ENCODE measurements at places on chromosomes 5 and 9.

DNA sequence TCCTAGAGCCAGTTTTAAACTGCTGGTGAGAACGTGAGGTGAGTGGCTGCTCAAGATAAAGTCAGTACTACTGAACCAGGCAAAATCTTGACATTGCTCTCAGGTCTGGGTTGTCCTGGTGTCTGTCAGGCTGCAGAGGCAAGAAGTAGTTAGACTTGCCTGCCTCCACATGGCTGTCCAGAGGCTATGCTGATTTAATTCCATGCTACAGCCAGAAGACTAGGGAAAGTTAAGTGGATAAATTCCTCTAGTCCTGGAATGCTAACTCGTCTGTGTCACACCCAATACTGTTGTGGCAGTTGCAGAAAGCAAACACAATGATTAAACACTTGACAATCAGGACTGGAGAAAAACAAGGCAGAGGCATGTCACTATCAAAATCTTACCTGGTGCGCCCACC is 118.9 kb downstream of the ACER2 start:
- DNase-seq, result peak; percentile 24

DNA sequence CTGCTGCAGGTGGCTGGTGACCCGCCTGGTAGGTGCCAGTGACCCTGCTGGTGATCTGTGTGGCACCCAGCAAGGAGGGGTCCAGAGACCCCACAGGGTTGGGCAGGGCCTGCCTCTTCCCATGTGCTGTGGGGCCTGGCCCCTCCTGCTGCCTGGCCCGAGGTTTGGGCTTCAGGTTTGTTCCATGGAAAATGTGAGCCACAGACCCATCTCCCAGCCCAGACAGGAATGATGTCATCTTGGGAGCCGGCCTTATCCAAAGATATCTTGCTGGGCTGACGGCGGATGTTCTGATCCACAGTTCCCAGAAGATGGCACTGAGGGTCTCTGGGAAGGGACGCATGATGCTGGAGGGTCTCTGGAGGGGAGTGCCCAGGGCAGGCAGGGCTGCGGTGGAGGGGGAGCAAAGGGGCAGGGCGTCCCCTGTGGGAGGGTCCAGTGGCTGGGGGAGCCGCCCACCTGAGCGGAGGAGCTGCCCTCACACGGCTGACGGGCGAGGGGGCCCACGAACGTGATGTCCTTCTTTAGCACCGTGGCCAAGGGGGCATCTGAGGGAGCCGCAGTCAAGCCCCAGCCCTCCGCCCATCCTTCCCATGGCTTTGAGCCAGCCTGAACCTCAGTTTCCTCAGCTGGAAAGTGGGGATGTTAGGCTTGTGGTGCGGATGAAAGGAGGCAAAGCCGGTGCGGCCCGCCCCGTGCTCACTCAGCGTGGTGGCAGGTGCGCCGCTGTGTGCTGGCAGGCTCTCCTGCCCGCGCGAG is 68.1 kb downstream of the COL5A1 start:
- no peak for DNase-seq

GRCh38 chr5:81245871-81246235 is 12.7 kb downstream of the CKMT2 start:
- DNase-seq, result no peak

DNA sequence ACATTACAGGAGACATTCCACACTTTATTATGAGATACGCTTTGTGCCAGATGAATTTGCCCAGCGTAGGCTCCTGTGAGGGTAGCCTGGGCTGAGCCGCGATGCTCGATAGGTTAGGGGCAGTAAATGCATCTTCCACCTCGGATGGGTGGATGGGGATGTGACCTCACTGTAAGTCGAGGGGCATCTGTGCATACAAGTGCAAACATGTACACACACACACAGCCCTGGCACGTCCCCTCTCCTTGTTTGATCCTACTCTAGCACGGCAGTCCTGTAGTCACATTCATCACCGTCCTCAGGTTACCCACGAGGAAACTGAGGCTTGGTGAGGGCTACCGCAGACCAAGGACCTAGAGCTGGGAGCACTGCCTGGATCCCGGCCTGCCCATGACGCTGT is 166.8 kb downstream of the COL23A1 start:
- no peak for DNase-seq

DNA sequence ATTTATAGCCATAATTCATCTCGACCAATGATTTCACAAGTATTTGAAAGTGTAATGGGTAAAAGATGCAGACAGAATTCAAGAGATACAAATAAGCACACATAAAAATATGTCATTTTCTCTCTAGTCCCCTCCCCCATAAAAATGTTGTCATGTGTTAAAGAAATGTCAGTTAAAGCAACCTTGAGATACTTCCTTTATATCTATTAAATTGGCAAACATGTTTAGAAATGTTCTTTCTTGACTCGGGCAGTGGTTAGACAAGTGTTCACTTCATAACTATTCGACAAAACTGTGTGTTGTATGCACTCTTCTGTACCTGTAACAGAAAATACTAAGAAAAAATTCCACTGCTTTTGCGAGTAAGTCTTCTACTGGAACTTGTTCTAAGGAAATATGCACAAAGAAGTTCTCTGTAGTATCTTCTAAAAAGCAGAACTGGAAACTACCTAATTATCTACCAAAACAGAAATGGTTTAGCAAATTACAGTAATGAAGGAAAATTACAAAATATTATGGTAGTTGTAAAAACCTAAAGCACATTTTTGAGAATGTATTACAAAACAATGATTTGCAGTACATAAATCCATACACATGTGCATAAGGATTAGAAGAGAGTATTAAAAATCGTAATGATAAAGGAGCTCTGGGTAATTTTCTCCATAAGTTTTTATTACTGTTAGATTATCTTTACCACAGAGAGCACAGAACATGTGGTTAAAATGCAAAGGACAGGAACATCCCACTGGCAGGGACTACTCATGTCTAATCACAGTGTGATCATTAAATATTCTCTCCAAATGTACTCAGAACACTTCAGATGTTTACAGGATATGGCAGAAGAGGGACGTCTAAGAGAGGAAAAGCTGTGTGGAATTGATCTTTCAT is 35.9 kb downstream of the FBXW2 start:
- no peak for DNase-seq

DNA sequence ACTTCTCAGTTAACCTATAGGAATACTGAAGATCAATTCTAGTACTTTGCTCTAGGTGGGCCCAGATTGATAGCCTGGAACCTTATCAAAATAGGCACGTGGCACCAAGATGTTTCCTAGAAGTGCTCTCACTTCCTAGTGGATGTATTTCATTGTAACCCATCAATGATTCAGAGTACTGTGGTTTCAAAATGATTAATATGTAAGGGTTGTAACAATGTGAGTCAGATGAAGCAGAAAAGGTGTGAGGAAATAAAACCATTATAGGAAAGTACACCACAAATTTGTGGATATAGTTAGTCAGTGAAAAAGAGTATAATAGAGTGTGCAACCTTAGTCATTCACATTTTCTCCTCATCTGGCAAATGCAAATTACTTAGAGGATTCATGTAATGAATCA is 177.3 kb upstream of the FST start:
- DNase-seq, result no peak

GRCh38 chr5:154815684-154816247 is 34.6 kb downstream of the FAXDC2 start:
- DNase-seq, result no peak

GRCh38 chr5:68252673-68253623 is 37.4 kb downstream of the PIK3R1 start:
- DNase-seq, result peak; percentile 85

DNA sequence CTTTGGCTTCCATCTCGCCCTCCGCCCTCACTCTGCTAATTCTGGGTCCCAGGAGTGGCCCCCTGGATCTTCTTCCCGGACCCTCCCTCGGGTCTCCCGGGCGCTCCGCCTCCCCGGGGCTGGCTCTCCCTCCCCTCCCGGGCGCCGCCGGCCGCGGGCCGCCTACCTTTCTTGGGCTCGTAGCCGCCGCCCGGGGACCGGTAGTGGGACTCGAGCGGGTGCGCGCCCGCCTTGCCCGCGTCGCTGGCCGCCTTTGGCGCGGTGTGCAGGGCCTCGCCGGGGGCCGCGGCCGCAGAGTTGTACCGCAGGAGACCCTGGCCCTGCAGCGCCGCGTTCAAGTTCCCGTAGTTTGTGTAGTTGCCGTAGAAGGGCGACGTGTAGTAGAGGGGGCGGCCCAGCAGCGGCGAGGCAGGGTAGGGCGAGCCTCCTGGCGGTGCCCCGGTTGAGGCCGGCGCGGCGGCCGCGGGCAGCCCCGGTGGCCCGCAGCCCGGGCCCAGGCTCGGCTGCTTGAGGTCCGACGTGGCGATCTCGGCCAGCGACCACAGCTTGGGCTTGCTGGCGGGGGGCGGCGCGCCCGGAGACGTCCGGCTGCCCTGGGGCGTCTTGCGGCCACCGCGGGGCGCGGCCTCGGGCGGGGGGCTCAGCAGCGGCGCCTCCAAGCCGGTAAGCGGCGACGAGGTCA is 3.2 kb downstream of the IRX2 start:
- DNase-seq, result no peak

- DNase-seq, result peak; percentile 46
These were observed 33.5 kb upstream of the ZSWIM6 start for GRCh38 chr5:61298580-61298979.

DNA sequence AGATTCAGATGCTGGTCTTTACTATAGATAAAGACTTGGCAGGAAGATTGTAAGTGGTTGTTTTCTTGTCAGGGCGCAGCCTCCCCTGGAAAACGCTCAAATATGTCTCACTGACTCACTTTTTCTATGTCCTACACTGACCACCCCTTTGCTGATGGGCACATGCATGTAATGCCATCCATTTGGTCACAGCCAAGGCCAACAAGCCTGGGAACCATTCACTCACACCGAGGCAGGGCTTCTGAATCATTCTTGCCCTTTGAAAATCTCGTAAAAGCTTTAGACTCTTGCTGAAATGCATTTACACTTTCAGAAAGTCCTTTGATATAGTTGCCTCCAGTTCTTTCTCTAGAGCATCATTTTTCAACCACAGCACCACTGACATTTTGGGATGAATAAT is 249.4 kb downstream of the ACTL7B start:
- no peak for DNase-seq

DNA sequence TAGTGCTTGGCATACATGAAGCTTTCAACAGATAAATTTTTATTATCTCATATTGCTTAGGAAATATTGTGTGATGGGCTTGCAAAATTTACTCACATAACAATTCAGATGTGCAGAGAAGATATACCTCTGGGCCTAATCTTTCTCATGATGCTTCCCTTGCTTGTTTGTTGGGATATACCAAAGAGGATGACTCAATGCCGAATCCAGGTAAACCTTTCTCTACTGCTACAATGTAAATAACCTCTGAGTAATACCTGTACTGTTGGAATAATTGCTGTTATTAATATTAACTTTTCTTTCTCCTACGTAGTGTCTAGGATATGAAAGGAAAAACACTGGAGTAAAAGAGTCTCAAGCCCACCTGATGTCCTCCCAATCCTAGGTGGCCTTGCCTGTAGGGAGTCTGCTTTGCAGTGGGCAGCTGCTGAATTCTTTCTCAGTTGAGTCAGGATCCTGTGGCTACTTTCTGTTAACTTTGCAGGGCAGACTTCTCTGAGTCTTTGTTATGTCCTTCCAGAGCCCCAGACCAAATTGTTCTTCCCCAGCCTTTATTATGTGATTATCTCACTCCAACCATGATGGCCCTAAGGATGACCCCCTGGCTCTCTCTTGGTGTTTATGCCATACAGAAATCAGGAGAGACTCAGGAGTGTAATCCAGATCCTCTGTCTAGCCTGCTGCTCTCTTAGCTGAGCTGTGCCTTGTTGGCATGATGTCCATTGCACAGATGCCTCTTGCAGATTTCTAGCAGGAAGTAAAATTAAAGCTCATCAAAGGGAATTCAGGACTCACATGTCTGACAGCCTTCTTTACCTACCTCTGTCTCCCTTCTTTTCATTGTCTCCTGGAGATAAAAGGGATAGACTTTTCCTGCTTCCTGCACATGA is 208.1 kb downstream of the SNX18 start:
- DNase-seq, result peak; percentile 45

GRCh38 chr5:148477429-148477828 is 93.7 kb downstream of the FBXO38 start:
- no peak for DNase-seq

DNA sequence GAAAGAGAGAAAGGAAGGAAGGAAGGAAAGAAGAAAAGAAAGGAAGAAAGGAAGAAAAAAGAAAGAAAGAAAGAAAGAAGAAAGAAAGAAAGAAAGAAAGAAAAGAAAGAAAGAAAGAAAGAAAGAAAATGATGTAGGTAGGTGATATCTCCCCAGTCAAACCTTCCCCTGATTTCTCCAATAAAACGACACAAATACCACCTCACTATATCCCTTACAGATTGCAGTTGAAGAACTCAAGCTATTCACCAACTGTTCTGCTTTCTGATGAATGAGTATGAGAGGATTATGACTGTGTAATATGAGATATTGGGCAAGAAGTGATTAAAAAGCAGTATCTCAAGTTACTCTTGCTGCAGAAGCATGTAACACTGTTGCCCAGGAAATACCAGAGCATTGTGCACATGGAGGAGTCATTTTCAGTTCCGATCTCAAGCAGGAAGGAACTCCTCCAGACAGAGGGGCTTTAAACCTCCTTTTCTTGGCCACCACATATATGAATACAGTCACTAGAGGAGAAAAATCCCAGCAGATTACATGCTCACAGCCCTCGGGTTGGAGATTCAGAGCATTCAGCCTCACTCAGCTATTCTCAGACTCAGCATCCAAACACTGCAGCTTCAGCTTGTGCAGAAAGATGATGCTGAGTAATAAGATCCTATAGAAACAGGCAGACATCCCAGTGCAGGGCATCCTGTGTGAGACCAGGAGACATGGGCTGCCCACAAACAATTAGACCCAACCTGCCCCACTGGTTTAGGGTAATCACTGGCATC is 61.4 kb downstream of the UGCG start:
- DNase-seq, result peak; percentile 70

DNA sequence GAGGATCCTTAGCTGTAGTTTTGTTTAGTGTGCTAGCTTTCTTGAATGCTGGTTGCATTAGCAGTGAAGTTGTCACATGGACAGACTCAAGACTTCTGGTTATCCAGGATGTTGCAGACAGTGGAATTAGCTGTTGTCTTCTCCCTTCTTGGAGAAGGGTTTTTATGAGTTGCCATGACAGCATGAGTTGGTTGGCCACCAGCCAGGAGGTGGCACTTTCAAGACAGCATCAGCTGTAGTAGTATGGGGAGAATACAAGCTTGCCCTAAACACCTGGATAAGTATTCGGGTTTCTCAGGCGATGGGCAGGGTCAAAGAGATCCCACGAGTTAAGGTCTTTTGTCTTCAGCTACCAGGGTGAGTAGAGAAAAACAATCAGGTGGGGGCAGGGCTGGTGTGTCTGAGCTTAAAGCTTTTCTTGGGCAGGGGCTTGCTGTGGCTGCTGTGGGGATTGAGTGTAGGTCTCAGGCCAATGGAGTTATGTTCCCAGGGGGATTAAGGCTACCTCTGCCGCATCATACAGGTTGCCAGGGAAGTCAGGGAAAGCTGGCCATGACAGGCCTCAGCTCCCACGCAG is 7.7 kb upstream of the C5orf47 start:
- no peak for DNase-seq

GRCh38 chr5:172102913-172103626 is 85.0 kb downstream of the STK10 start:
- DNase-seq, result no peak

- DNase-seq, result no peak
These were observed 1172.5 kb downstream of the CDH12 start for GRCh38 chr5:21680641-21681040.

All from DMS53 (cell line).